ENCODE measurements at places on chromosomes 3 and 15. TPM values are rescaled to one million over a fixed set of nuclear protein-coding genes. Genes with fewer than 3 reads are reported as not detected.

- H3K27me3 ChIP-seq = no peaks in the 10 kb centered on the region
- H3K36me3 ChIP-seq = no peaks in the 10 kb centered on the region
- no peak for DNase-seq
- peak overlapping the region; percentile 98 for H3K27ac ChIP-seq
- H3K4me1 ChIP-seq = peaks cover 3% of the 10 kb centered on the region
Measured at GRCh38 chr15:41115652-41116115, 396 bp downstream of the INO80 start.

- DNase-seq = no peak
- H3K4me1 ChIP-seq = no peaks in the 10 kb centered on the region
- H3K27me3 ChIP-seq = no peaks in the 10 kb centered on the region
- H3K27ac ChIP-seq = no peak overlapping the region
- H3K36me3 ChIP-seq = no peaks in the 10 kb centered on the region
Measured at GRCh38 chr3:72048873-72049272, 263.9 kb upstream of the PROK2 start.

DNA sequence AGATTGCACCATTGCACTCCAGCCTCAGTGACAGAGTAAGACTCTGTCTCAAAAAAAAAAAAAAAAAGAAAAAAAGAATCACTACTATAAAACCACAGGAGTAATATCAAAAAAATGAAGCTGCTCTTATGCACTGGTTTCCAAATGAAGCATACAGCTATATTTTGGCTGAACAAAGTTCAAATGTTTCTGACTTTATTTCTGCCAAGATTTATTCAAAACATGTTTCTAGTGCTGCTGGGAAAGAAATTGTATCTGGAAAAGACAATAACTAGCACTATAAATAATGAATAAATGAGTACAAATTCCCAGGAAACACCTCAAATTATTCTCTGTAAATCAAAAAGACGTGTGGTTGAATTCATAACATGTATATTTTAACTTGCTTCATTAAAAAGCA, 102.5 kb upstream of the MME start:
- H3K27ac ChIP-seq = no peak overlapping the region
- H3K4me3 ChIP-seq = no peak overlapping the region
- no peaks in the 10 kb centered on the region for H3K36me3 ChIP-seq
- H3K27me3 ChIP-seq = no peaks in the 10 kb centered on the region
- H3K4me1 ChIP-seq = no peaks in the 10 kb centered on the region
- DNase-seq = no peak

DNA sequence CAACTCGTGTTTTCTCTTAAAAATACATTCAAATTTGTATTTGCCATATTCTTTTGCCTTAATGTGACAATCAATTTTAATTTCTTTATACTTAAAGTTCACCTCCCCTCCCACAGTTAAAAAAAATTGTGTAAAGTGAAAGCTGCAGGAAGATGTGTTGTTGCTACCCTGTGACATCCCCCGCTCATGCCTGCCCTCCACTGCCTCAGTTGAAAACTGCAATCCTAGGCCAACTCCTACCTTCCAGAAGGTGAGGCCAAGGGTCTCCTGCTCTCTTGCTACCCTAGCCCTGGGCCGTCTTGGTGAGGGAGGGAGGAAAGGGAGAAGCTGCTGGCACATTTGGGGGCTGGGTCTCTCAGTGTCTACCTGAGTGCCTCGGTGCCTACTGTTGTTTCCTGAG, 57.0 kb upstream of the CMTM7 start:
- H3K27ac ChIP-seq = no peak overlapping the region
- H3K4me1 ChIP-seq = peaks cover 3% of the 10 kb centered on the region
- no peaks in the 10 kb centered on the region for H3K36me3 ChIP-seq
- H3K4me3 ChIP-seq = no peak overlapping the region

DNA sequence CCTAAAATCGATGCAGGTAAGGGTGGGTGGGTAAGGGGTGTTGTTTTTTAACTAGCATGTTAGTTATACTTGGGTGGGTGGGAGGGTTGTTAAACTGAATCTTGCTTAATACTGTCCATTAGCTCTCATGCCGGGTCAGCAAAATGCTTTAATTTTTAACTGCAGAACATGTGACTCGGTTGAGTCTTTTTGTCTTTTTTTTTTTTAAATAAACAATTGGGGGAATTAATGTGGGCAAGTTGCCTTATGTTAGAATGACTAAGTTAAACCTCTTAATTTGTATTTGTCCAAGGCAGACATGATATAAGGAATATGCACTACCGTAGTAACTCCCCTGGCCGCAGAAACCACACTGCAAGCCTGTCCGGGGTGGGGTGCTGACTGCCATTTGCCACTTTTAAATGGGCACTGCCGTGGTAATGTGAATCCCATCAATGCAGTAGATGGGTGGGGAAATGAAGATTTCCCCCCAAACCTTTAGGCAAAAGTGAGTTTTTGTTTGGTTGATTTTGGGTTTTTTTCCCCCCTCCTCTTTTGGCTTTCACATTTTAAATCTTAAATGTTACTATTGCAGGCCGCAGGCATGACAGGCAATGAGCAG, 54.3 kb upstream of the CCR4 start:
- H3K4me1 ChIP-seq = no peaks in the 10 kb centered on the region
- H3K36me3 ChIP-seq = no peaks in the 10 kb centered on the region
- no peak for DNase-seq
- H3K27me3 ChIP-seq = peaks cover 17% of the 10 kb centered on the region
- H3K27ac ChIP-seq = no peak overlapping the region

DNA sequence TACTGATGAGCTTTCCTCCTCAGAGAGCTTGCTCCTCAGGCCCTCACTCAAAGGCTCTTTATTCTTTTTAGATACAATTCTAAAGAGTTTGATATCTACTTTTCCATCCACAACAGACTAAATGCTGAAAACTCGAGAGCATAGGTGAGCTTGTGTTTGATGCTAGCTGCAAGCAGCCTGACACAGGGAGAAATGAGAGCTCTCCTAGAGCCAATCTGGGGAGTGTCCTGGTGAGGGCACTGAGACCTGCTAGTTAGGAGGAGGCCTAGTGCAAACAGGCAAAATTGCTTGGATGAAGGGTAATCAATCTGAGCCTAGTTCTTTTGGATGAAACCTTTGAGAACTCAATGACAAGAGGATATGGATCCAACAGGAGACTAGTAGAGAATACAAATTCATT, 300.8 kb downstream of the ZBTB20 start:
- peaks cover 16% of the 10 kb centered on the region for H3K4me1 ChIP-seq

DNA sequence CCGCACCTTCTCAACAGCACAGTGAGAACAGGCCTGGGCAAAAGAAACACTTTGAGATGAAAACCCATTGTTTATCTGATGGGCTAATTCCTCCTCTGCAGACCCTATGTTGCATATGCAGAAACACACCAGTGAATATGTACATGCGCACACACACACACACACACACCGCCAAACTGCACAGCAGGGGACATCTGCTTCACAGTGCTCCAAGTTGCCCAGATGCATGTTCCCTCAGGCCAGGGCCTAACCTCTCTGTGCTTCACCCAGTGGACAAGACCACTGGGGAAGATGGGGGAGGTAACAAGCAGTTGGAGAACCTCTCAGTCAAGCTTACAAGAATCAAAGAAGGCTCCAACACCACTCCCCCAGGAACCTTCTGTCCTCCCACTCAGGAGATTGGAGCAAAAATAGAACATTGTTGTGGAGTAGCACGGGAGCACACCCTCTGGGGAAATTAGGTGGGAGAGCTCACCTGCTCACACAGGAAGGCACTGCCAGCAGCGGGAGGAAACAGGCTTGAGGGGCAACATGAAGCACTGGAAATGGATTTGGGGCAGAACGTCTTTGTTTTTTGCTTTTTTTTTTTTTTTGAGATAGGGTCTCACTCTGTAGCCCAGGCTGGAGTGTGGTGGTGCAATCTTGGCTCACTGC, 13.0 kb downstream of the HCN4 start:
- DNase-seq = no peak
- H3K27ac ChIP-seq = no peak overlapping the region
- no peaks in the 10 kb centered on the region for H3K36me3 ChIP-seq
- no peak overlapping the region for H3K4me3 ChIP-seq
- peaks cover 13% of the 10 kb centered on the region for H3K27me3 ChIP-seq

- no peak overlapping the region for H3K4me3 ChIP-seq
- H3K36me3 ChIP-seq = no peaks in the 10 kb centered on the region
- no peak for DNase-seq
- peaks cover 8% of the 10 kb centered on the region for H3K4me1 ChIP-seq
- H3K27me3 ChIP-seq = peaks cover 20% of the 10 kb centered on the region
Measured at GRCh38 chr3:186178412-186178811, 69.5 kb upstream of the ETV5 start.

GRCh38 chr3:61233746-61234145, 17.5 kb downstream of the FHIT start:
- no peaks in the 10 kb centered on the region for H3K4me1 ChIP-seq
- H3K27me3 ChIP-seq = no peaks in the 10 kb centered on the region
- DNase-seq = no peak
- H3K27ac ChIP-seq = no peak overlapping the region
- no peaks in the 10 kb centered on the region for H3K36me3 ChIP-seq
- no peak overlapping the region for H3K4me3 ChIP-seq

DNA sequence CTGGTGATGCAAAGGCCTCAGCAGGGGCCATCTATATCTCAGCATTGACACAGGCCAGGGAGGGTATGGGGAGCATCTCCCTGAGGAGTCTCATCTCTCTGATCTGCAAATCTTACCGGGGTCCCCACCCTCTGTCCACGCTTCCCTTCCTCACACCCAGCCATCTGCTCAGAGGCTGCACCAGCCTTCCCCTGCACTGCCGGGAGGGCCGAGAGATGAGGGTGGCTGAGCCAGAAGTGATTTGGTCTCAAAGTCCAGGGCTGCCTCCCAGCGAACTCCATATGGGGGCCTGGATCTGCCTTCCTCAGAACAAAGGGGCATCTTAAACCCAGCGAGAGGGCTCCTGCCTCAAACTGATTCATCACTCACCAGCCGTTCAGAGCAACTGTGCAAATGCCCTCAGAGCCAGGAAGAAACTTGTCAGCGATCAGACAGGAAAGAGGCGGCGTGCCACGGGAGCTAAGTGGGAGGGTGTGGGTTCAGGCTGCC, 4.6 kb downstream of the IGDCC3 start:
- no peaks in the 10 kb centered on the region for H3K4me1 ChIP-seq
- no peak overlapping the region for H3K4me3 ChIP-seq
- no peak for DNase-seq
- H3K27ac ChIP-seq = no peak overlapping the region

DNA sequence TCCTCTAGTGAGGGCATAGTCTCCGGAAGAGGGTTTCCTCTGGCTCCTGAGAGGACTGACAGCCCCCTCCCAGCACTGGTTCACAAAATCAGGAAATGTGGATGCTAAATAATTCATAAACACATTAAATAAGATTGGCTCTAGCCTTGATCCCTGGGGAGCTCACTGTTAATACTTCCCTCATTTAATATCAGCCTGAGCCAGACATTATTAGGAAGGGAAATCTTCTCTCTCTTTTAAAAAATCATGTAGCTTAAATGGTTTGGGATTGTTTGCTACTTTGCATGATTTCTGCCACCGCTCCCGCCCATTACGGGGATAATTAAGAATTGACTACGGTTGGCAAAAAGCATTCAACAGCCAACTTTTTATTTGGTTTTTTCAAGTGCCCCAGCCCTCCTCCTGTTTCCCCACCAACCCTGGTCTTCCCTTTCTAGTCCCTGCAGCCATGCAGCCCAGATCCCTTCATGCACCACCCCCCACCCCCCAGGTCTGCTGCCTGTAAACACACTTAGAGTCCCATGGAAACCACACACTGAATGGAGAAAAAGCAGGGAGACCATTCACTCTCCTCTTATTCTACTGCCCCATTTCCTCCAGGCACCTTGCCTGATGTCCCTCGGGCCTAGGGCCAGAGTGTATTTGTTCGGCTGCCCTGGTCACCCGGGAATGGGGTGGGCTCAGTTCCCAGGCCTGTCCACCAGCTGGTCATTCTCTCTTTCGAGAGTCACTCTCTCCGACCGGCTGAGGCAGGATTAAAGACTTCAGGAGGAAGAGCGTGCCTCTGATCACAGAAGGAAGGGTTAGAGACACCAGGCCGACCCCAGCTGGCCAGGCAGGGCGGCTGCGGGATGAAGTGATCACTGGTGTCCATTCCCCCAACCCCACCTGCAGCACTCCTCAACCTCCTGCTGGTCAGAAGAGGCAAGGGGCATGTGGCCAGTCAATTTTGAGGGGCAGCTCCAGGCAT, 45.1 kb downstream of the SEMA5B start:
- H3K36me3 ChIP-seq = no peaks in the 10 kb centered on the region
- no peaks in the 10 kb centered on the region for H3K27me3 ChIP-seq
- DNase-seq = no peak
- no peak overlapping the region for H3K27ac ChIP-seq
- H3K4me1 ChIP-seq = peaks cover 23% of the 10 kb centered on the region
- no peak overlapping the region for H3K4me3 ChIP-seq

- H3K4me1 ChIP-seq = no peaks in the 10 kb centered on the region
- no peak overlapping the region for H3K4me3 ChIP-seq
- no peaks in the 10 kb centered on the region for H3K36me3 ChIP-seq
- H3K27ac ChIP-seq = no peak overlapping the region
- H3K27me3 ChIP-seq = no peaks in the 10 kb centered on the region
Measured at GRCh38 chr15:69958496-69959084, 139.1 kb downstream of the TLE3 start.

GRCh38 chr15:98682992-98683701, 34.8 kb downstream of the IGF1R start:
- DNase-seq = no peak
- H3K4me1 ChIP-seq = peaks cover 18% of the 10 kb centered on the region
- H3K36me3 ChIP-seq = no peaks in the 10 kb centered on the region
- H3K27me3 ChIP-seq = no peaks in the 10 kb centered on the region
- H3K27ac ChIP-seq = no peak overlapping the region

- peak overlapping the region; percentile 47 for H3K27ac ChIP-seq
- H3K4me1 ChIP-seq = no peaks in the 10 kb centered on the region
- DNase-seq = peak; percentile 92
Measured at GRCh38 chr3:53044711-53045517, 959 bp downstream of the SFMBT1 start.

DNA sequence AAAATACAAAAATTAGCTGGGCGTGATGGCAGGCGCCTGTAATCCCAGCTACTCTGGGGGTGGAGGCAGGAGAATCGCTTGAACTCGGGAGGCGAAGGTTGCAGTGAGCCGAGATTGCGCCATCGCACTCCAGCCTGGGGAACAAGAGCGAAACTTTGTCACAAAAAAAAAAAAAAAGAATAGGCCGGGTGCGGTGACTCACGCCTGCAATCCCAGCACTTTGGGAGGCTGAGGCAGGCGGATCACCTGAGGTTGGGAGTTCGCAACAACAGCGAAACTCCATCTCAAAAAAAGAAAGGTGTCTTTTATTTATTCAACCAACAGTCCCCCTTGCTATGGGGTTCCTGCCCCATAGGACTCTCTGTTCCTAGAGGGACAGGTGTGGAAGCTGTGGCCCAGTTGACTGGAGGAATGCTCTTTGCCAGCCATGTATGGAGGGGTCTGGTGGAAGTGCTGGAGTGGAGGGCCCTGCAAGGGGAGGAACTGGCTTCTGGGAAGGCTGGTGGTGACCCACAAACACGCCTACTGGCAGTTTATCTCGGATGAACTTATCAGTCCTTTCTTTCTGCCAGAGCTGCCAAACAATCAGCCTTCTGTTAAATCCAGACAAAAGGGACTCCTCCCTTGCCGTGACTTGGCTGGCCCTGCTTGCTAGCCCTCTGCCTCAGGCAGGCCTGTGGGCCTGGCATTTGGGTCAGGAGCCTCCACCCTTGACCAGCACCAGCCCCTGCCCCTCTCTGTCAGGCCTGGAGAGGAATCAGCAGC, 4.6 kb upstream of the DAG1 start:
- peak; percentile 34 for DNase-seq
- peak overlapping the region; percentile 5 for H3K27ac ChIP-seq
- H3K4me3 ChIP-seq = no peak overlapping the region
- no peaks in the 10 kb centered on the region for H3K27me3 ChIP-seq
- H3K36me3 ChIP-seq = no peaks in the 10 kb centered on the region

SLC6A1 gene
- not detected for polyA plus RNA-seq

TMF1 gene
- polyA plus RNA-seq = 4.3 TPM

MUC13 gene
- not detected for polyA plus RNA-seq

MUC20 gene
- 0.31 TPM for polyA plus RNA-seq

TTC21A gene
- polyA plus RNA-seq = 3.9 TPM

UBA3 gene
- polyA plus RNA-seq = 62.0 TPM
